ENCODE measurements at places on chromosomes 12 and 14.

GRCh38 chr12:74776378-74776777 lies 238.7 kb downstream of the ATXN7L3B start:
- DNase-seq, result no peak

GRCh38 chr12:100185361-100185894 lies 15.2 kb upstream of the ACTR6 start:
- no peak for DNase-seq

DNA sequence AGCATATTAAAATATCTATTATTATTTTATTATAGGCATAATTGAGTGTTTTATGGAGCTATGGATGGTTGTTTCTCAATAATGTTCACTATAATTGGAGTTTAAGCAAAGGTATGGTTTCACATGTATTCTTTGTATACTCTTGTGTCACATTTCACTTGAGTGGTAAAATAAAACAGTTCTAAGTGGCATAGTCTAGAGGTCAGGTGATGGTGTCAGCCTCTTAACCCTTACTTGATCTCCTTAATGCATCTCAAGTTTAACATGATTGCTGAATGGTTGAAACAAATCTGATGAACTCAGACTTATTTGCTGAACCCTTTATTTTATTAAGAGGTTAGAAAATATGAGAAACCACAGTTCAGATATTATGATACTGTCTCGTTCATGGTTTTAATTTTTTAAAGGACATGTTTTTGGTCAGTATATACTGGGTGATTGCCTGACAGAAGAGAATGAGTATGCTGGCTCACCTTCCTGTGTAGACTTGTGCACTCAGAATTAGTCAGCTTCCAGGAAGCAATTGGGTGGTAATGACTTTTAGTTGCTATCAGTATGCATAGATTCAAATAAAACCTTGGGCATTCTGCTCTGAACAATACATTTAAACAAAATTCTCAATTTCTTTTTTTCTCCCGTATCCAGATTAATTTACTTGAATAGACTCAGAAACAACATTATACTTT lies 464.6 kb downstream of the PCNX1 start:
- no peak for DNase-seq

- no peak for DNase-seq
Observed at GRCh38 chr12:1528791-1529190, 65.6 kb downstream of the FBXL14 start.

GRCh38 chr14:92471919-92472318 lies 41.7 kb upstream of the RIN3 start:
- no peak for DNase-seq

DNA sequence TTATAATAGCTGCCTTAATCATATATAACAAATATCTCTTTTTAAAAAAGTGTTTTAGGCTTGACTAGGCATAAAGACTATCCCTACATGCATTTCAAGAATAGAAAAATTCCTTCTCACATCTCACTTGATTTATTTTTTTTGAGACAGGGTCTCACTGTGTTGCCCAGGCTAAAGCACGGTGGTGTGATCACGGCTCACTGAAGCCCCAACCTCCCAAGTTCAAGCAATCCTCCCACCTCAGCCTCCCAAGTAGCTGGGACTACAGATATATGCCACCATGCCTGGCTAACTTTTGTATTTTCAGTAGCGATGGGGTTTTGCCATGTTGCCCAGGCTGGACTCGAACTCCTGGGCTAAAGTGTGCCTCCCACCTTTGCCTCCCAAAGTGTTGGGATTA lies 59.4 kb downstream of the WDHD1 start:
- no peak for DNase-seq

GRCh38 chr12:40390980-40391379 lies 166.2 kb downstream of the LRRK2 start:
- DNase-seq, result no peak

DNA sequence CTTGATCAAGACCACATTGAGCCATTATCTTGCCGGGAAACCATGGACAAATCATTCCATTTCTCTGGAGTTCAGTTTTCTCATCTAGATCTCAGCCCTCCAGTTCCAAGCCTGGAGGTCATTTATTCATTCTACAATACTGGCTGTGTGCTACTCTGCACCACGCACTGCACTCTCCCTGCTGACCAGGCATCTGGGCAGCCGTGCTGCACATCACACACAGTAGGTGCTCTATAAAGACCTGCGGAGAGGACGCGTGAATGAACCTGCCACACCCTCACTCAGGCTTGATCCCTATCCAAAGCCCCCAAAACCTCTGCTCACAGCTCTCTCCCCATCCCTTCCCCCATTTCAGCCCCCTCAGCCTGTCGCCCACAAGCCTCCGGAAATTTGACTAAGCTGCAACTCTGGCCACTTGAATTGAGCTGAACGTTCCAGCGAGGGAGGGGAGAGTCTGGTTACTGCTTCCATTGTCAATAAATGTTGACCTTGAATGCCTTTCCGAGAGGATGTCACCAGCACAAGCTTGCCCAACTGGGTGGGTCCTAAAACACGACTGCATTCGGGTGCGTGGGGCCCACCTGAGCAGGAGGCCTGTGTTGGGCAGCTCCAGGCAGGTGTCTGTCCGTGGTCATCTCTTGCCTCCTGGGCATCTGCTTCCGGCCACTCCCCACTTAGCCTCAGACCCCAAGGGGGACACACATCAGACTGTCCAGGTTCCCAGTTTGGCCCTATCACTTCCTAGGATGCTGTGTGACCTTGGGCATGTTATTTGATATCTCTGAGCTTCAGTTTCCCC lies 17.8 kb downstream of the FAIM2 start:
- no peak for DNase-seq

- DNase-seq, result no peak
Observed at GRCh38 chr14:24315807-24316596, 4.7 kb downstream of the LTB4R start.

GRCh38 chr14:90615517-90616060 lies 200.6 kb downstream of the TTC7B start:
- no peak for DNase-seq

DNA sequence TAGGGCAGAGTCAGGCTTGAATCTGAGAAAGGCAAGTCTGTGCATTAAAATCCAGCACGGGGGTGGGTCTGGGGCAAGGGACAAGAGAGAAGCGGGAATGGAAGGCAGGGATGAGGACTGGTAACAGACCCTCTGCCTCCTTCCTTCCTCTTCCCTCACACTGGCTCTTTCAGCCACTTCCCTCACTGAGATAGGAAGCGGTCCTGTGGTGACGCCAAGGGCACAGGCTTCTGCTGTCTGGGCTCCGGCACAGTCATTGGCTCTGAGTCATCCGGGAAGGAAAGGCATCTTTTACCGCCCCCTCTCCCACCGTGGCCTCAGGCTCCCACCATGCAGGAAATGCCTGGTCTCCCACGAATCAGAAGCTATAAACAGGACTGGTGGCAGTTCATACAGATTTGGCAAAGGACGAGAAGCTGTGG lies 70.2 kb downstream of the ETV6 start:
- DNase-seq, result no peak

- DNase-seq, result no peak
Observed at GRCh38 chr14:101222362-101223070, 319.0 kb upstream of the RTL1 start.

- no peak for DNase-seq
Observed at GRCh38 chr12:21696625-21697024, 39.0 kb upstream of the LDHB start.

DNA sequence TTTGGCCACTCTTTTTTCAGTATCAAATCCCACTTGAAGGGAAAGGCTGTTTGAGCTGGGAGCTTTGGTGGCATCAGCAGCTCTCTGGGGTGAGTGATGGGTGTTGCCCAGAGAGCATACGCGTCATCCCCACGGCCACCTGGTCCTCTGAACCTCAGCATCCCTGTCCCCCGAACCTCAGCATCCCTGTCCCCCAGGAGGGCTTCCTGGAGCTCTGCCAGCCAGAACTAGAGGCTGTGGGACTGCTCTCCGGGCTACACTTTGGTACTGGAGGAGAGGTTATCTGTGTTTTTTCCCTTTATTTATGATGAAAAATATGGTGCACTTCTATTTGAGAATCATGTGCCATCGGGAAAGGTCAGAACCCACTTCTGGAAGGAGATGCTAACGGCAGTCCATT lies 131.5 kb upstream of the RTL1 start:
- DNase-seq, result no peak

GRCh38 chr12:105930557-105931503 lies 207.9 kb downstream of the NUAK1 start:
- DNase-seq, result no peak

- no peak for DNase-seq
Observed at GRCh38 chr14:40072175-40072574, 639.9 kb upstream of the FBXO33 start.

GRCh38 chr12:24617471-24617870 lies 331.4 kb downstream of the BCAT1 start:
- no peak for DNase-seq

DNA sequence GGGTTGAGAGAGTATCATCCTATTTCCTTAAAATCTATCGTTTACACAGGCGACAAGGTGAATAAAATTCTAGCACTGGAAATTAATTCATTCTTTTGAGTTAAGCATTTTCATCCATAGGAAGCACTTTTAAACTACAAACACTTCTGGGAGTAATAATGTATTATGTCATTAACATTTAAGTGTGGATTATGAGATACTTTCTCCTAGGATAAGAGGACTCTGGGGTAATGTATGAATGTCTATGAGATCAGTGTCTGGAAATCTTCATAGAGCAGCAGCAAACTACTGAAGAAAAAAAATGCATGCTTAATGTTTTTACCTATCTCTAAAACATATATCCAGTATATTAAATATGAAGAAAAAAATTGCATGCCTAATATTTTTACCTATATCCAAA lies 86.9 kb downstream of the EPS8 start:
- DNase-seq, result no peak

GRCh38 chr12:53219292-53219955 lies 12.4 kb upstream of the ITGB7 start:
- peak; percentile 63 for DNase-seq

GRCh38 chr12:64083285-64084210 lies 138.5 kb downstream of the KICS2 start:
- DNase-seq, result no peak

DNA sequence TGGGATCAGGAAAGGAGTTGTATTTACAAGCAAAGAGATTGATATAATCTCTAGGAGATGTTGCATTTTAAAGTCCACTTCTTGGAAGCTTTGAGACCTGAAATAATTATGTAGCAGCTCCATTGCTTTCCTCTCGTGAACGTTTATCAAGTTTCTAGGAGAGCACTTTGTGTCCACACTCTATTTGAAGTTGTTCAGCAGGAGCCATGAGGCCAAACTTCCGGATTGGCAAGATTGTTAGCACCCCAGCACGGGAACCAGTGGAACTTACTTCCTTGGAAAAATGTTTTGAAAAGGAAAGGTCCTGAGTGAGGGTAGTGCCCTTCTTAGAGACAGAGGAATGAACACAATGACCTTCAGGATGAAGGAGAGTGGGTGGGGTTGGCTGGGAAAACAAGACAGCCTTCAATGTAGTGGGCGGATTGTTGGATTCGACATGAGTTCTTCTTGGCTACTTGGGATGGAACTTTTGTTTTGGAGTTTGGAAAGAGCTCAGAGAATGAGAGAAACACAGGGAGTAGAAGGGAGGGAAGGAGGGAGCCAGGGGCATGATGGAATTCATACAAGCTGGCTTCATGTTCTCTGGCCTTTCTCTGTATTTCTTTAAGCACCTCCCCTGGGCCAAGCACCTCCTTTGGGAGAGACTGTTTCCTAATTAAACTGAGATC lies 23.8 kb upstream of the CISTR start:
- DNase-seq, result no peak

GRCh38 chr12:57694459-57695019 lies 607 bp downstream of the OS9 start:
- DNase-seq, result no peak

DNA sequence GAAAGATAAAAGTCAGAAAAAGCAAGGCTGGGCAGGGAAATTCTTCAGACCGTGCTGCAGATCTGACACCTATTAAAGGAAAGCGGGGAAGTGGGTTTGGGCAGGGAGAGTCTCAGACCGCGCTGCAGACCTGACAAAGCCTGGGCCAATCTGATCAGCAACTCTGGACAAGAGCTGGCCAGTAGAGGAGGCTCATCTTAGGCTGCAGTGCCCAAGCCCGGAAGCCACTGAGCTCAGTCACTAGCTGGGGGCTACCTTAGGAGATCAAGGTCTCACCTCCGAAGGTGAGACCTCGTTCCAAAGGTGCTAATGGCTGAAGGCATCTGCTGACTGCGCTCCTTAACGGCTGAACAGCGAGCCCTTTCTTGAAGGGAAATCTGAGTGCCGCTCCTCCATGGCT lies 60.2 kb downstream of the SINHCAF start:
- no peak for DNase-seq

DNA sequence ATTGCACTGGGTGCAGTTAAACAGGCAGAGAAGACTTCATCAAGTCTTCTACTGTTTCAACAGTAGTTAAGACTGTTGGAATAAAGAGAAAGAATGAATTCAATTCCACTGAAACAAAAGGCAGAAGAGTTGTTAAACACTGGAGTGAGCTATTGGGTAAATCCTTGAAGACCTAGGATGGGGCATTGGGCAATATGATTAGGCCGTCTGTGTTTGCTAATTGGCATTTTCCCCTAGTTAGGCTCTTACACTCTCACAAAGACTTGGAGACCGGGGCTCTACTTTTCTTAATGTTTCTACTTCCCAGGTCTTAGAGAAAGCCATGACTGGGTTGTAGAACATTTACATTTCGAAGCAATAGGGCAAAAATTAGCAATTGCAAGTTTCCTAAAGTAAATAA lies 402.1 kb downstream of the NAV3 start:
- no peak for DNase-seq

DNA sequence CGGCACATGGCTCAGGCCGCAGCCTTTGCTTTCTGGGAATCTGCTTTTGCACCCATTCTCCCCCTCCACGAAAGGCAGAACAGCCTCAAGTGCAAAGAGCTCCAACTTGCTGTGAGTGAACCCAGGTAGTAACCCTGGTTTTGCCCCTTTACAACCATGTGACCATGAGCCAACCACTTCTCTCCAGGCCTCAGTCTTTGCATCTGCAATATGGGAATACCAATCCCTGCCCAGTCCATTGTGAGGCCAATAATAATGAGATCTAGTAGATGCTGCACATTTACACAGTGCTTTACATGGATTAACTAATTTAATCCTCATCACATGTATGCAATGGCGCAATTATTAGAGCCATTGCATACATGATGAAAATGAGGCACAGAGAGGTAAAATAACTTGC lies 108.9 kb upstream of the MYL2 start:
- DNase-seq, result no peak

- DNase-seq, result no peak
Observed at GRCh38 chr12:51330186-51330585, 6.2 kb upstream of the BIN2 start.
